ENCODE measurements at places on chromosomes 1 and 21.

DNA sequence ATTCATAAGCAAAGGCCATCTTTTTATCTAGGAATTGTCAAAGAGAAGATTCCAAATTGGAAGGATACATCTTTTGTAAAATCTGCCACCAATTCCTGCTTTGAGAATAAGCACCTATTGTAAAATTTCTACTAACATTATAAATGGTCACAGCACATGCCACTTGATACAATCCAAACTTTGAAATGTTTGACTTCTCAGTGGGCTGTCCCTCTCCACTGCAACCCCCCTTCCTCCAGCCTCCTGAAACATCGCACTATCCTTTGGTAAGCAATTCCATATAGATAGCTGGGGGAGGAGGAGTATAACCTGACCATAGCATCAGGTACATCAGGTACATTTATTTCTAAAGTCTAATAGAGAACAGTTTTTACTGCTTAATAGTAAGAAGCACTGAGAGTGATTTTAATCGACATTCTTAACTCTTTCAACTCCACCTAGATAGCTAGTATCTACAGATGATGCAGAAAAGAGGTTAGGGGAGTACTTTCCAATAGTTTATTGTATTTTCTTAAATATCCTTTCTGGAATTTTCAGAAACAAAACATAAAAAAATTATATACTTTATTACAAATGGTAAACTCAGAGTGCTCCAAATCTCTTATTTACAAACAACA is 2.9 kb downstream of the JUN start:
- peak; percentile 38 for DNase-seq

DNA sequence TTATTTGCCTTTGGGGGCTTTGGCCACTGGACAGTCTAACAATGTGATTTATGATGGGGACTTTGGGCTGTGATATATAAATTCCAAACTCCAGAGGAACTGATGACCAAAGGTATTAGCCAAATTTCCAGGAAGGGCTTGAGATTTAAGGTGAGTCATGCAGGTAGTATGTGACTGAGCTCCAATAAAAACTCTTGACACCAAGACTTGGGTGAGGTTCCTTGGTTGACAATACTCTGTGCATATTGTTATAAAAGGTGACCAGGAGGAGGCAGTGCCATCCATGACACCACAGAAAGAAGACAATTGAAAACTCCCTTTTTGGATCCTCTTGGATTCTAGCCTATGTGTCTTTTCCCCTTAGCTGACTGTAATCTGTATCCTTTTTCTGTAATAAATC is 392.7 kb upstream of the LRRC7 start:
- no peak for DNase-seq

DNA sequence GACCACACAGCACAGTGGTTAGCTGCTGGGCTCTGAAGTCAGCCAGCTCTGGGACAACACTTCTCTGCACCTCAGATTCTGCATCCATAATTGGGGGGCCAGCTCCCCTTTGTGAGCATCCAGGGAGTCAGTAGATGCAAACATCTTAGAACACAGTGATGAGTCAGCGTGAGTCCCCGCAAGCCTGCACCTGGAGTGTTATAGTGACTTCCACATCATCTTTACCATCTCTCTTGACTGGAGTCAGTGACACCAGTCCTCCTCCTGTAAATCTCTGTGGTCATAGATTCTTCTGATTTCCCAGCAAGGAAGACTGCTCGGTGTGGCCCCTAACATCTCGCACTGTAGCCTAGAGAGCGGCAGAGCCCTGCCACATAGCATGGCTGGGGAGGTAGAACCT is 13.9 kb upstream of the EDN2 start:
- no peak for DNase-seq

DNA sequence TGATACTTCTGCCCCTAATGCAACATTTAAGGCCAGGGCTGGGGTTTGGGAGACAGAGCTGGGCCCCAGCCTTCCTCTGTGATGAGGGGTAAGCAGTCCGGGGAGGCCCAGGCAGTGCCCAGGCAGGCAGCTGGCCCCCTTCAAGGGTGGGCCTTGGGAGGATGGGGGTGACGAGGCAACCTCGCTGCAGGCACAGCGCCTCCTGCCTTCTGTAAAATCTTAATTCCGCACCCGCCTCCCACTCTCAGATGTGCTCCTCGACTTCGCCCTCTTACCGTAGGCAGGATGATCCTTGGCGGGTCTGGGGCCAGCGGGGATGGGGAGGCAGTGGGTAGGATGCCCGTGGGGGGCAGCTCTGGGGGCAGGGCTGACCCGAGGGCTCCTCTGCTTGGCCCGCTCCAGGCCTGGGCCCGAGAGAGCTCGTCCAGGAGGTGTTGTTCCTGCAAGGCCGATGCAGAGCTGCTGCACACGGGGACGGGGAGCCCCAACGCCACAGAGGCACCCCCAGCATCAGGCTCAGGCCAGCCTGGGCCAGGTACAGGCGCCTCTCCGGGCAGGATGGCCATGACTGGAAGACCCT is 9.1 kb downstream of the C21orf58 start:
- no peak for DNase-seq

- no peak for DNase-seq
Measured at GRCh38 chr1:231310391-231310934, 27.2 kb downstream of the EXOC8 start.

- DNase-seq: no peak
Measured at GRCh38 chr1:180101411-180101810, 53.3 kb upstream of the QSOX1 start.

DNA sequence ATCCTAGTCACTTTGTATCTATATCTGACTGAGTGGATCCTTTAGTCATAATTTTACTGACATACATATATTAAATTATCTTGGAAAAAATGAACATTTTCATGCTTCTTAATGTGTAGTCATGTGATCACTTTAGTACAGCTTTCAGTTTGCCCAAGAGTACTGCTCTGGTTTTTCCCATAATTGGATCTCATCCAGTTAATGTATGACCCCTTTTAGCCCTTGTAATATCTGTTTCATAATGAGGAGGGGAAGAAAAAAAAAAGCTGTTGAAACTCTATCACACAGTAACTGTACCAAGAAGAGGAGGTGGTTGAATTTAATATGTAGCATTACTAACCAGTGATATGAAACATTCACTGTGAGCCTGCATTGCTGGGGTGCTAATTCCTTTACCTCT is 328.7 kb downstream of the PTPRC start:
- DNase-seq: no peak

GRCh38 chr1:16458831-16459230 is 18.3 kb downstream of the NECAP2 start:
- no peak for DNase-seq

GRCh38 chr1:22133247-22133930 is 9.5 kb downstream of the WNT4 start:
- no peak for DNase-seq

GRCh38 chr1:31111290-31111951 is 45.9 kb upstream of the PUM1 start:
- no peak for DNase-seq

DNA sequence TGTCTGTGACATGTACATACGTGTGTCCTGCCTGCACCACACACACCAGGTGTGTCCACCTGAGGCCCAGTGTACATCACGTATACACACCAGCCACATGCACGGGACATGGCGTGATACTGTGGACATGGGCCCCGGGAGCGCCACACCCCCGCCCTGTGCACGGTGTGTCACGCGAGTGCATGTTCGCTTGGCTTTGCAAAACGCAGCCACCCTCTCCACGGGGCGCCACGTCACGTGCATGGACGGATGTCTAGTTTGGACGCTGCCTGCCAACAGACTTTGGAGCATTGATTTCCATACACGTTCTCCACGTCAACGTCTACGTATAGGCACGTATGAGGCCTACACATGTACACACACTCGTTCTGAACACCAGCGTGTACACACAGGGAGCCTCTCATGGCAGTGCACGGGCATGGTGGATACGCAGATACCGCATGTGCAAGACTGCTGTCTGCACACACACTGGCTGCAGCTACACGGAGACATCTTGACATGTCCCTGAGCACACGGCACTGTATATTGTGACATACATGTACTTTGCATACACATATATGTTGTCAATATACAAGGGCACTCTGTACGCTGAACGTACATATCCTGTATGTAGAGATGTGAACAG is 2.7 kb downstream of the TMEM240 start:
- DNase-seq: no peak

DNA sequence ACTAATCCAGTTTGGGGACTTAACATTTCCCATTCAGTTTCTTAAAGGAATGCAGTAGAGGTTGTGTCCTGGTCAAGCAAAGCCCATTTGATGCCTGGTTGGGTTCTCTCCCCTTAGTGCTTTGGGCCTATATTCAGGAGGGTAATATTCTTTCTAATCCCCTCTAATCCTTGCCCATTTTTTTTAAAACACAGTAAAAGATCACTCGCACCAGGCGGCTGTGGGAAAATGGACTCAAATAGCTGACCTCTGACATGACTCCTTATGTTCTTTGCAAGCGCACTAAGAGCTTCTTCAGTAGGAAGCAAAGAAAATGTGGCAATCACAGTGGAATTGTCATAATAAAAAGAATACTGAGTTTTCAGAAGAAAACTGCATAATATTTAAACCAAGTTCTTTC is 49.9 kb downstream of the WNT2B start:
- DNase-seq: no peak

- DNase-seq: no peak
Measured at GRCh38 chr1:172851077-172851476, 192.2 kb downstream of the FASLG start.

DNA sequence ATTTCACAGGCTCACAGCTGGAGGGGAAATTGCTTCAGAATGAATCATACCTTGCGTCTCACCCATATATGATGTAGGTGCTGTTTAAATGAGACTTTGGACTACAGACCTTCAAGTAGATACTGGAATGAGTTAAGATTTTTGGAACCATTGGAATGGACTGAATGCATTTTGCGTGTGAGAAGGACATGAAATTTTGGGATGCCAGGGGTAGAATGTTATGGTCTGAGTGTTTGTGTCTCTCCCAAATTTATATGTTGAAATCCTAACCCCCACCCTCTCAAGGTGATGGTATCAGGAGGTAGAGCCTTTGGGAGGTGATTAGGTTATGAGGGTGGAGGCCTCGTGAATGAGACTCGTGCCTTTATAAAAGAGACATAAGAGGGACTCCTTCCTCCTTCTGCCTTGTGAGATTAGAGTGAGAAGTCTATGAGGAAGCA is 41.4 kb downstream of the KCNK1 start:
- DNase-seq: no peak

- no peak for DNase-seq
Measured at GRCh38 chr1:22315315-22316078, 136.2 kb upstream of the ZBTB40 start.

GRCh38 chr1:55338448-55338820 is 123.3 kb upstream of the USP24 start:
- DNase-seq: no peak

DNA sequence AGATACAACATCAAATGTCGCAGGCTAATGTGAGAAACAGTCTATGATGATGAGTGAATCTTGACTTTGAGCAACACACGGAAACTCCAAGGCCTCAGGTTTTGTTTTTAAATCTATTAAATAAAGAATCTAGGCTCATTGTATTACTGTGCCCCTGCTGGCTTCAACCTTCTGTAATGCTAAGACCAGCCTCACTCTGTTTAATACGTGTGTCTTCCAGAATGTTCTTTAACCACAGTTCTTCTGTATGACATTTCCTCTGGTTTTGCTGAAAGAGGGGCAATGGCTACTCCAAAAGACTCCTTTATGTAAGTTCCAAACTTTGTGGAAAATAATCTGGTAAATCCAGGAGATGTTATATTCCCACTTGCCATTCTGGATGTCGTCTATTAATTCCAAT is 101.1 kb upstream of the TIAM1 start:
- no peak for DNase-seq

GRCh38 chr1:205232945-205233397 is 5.2 kb downstream of the TMCC2 start:
- no peak for DNase-seq

- no peak for DNase-seq
Measured at GRCh38 chr21:18468790-18469189, 65.2 kb upstream of the TMPRSS15 start.

- DNase-seq: peak; percentile 70
Measured at GRCh38 chr21:39788383-39788782, 43.4 kb downstream of the IGSF5 start.

GRCh38 chr1:85975912-85976371 is 180.6 kb downstream of the COL24A1 start:
- no peak for DNase-seq

GRCh38 chr1:233863901-233864545 is 40.5 kb upstream of the SLC35F3 start:
- DNase-seq: no peak

- DNase-seq: no peak
Measured at GRCh38 chr1:225413708-225414375, 14.0 kb downstream of the LBR start.

GRCh38 chr1:204104331-204105130 is 31.6 kb downstream of the SOX13 start:
- DNase-seq: peak; percentile 53

GRCh38 chr1:204341380-204341779 is 18.3 kb downstream of the PLEKHA6 start:
- DNase-seq: no peak

GRCh38 chr1:61132176-61132638 is 49.8 kb downstream of the NFIA start:
- no peak for DNase-seq

DNA sequence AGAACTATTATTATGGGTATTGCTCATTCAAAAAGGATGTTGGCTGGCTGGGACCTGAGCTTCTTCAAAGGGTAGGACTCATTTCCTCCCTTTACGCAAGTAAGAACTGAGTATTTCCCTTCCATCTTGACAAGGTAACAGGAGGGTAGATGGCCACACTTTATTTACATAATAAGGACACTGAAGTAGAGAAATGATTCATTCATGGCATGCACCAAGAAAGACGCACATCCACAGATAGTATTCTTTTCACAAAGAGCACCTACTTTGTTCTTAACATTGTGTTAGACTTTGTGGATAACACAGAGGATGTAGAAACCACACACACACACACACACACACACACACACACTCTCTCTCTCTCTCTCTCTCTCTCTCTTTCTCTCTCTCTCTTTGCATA is 82.9 kb downstream of the FAM78B start:
- no peak for DNase-seq

DNA sequence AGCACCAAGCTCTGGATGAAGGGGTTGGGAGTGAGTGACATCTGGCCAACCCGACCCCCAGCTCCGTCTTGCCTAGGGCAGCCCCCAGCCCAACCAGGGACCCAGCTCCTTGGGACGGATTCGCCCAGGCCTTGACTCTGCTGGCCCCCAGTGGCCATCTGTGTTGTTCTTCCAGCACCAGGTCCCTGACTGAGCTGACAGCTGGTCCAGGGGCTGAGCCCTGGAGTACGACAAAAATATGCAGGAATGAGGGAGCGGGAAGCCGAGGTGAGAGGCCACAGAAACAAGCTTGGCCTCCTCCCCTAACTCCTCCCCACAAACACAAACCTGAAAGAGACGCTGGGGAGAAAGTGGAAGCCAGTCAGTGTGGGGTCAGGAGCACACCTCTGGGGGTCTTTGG is 55.0 kb upstream of the PAX7 start:
- DNase-seq: peak; percentile 18

Measured in endothelial cell of umbilical vein (primary cell).